ENCODE measurements at places on chromosomes 11 and 22.

DNA sequence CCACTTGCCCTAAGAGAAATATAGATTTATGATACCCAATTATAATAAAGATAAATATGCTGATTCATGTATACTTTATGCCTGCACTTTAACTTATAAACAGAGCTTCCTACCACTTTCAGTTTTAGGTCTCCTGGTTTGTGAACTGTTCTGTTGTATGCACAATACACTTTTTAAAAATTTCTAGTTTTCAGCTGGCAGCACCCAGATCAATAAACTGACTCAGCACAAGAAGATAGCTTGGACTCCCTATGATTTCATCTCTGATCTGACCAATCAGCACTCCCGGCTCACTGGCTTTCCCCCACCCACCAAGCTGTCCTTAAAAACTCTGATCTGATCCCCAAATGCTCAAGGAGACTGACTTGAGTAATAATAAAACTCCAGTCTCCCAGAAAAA is 33.5 kb upstream of the FAM181B start:
- DNase-seq: no peak

- no peak for DNase-seq
Measured at GRCh38 chr22:24325105-24325757, 54.6 kb downstream of the SPECC1L start.

DNA sequence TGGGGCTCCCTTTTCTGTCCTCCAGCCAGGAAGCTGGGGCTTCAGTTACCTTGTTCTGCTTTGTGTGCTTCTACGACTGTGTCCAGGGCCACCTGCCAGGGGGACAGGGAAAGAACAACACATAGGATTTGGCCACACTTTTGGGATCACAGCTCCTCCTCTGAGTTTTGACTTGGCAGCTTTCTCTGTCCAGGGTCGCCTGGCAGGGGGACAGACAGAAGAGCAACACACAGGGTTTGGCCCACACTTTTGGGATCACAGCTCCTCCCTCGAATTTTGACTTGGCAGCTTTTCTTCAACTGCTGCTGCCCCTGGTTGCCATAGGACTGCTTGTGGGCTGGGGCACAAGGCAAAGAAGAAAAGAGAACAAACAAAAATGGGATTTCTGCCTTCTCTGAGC is 19.1 kb downstream of the INCENP start:
- no peak for DNase-seq

DNA sequence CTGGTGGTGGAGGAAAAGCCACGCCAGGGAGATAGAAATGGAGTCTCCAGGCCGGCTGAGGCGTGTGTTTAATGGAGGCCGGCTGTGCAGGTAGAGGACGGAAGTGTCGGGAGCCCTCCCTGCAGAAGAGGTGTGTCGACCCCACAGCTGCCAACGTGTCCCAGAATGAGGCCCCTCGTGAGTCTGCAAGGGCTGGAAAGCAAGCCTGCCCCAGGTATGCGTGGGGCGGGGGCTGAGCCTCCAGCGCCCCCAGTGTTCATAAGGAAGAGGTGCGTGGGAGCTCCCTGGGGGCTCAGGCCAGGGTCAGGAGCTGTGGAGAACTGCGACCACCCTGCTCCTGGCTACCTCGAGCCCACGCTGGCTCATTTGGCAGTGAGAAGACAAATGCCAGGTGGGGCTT is 38.0 kb upstream of the JAM3 start:
- no peak for DNase-seq

GRCh38 chr11:72343006-72343756 is 91.2 kb downstream of the CLPB start:
- no peak for DNase-seq
